Vagina (tissue), 2 donors: ENCODE measurements at places on chromosomes 6 and 20.

DNA sequence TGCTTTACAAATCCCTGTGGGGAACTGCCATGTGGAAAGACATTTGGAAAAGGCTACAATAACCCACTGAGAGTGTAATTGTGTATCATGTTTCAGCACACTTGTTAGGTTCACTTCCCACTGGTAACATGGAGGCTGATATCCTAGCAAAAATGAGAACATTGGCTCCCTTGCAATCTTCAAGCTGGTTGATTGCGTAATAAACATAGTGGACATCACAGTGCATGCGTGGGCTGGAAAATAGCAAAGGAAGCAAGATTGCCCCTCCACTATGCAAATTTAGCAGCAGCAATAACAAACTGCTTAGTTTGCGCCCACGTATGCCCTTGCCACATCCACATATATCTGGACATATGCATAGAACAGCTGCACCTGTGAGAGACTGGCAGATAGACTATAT is 410.2 kb downstream of the MEI4 start:
- DNase-seq = no peak

- no peak for DNase-seq
Observed at GRCh38 chr20:49505518-49505917, 23.1 kb upstream of the KCNB1 start.

DNA sequence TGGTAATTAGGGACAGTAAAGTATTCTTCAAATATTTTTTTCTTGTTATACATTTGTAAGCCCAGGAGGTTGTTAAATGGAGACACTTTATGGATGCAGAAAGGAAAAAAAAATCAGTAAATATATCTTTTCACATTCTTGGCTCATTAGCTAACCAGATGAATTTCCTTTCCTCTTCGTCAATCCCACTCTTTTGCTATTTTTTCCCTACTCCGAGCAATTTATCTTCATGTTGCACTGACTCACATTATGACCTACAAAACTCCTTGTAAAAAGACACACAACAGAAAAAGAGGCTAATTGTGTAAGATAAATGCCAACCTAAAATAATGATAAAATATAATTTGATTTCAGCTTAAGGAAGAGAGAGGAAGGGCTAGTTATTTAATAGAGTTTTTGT is 472.9 kb upstream of the ZNF337 start:
- DNase-seq = no peak

DNA sequence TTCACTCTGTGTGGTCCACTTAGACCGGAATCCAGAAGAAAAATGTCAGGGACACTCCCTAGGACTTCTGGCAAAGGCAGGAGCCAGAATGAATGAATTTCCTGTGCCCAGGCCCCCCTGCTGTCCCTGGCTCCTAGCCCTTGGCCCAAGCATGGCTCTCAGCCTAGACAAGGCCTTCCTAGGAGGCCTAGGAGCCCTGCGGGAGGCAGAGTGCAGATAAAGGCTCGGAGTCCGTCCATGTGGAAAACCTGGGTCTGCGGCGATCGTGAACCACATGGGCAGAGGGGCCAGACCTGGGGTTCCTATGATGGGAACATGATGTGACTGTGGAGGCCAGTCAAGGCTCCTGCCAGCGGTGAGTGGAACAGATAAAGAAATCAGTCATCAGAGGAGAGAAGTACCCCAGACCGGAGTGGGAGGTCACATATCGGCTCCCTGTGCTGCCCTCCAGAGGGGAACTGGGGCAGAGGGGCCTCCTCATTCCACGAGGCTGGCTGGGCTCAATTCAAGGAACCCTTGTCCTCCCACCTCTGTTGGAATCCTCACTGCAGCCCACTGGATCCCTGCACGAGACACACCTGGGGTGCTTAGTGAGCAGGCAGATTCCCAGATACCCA is 5.9 kb upstream of the VSTM2L start:
- no peak for DNase-seq

DNA sequence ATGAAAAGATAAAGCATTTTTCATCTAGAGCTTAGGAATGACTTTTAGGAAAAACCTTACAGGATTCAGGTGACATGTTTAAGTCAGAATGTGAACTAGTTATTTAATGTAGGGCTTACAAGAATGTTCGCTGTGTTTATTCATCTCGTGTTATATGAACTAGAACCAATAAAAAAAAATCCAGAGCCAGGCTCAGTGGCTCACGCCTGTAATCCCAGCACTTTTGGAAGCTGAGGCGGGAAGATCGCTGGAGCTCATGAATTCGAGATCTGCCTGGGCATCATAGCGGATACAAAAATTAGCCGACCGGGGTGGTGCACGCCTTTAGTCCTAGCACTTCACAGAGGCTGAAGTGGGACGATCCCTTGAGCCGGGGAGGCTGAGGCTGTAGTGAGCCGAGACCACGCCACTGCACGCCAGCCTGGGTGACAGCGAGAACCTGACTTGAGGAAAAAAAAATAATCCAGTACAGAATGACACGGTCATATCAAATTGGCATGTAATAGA is 46.3 kb downstream of the OR2B2 start:
- DNase-seq = no peak

GRCh38 chr6:121697921-121698320 is 262.5 kb downstream of the GJA1 start:
- DNase-seq = no peak

- DNase-seq = no peak
Observed at GRCh38 chr6:37779902-37780628, 39.5 kb upstream of the ZFAND3 start.

DNA sequence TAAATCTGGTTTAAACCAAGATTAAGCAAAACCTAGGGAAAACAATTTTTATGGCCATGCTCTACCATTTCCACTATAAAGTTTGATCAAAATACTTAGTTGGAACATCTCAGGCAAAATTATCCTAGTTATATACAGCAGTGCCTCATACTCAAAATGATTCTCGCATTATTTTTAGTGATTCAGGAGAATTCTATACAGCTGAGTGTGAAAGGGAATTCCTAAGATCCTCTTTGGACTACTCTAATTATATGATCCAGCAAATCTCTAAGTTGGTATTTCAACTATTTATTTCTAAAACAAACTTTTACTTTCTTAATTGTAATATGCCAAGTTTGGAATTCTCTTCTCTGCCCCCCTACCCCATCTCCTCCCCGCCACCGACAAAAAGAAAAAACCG is 8.6 kb downstream of the DTNBP1 start:
- DNase-seq = no peak

DNA sequence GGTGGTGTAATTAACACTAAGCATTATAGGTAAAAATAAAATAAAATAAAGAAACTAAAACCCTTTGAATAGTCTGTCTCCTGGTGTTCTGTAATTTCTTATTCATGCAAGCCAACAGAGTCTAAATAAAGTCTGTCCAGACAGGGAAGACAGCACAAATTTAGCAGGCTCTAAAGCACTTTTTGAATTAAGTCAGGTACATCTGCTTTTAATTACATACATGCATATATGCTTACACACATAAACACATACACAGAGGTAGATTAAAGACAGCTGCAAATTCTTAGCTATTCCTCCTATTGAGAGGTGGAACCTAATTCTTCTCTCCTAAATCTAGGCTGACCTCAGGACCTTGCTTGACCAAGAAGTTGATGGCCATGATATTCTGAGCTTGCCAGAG is 262.5 kb downstream of the PKHD1 start:
- no peak for DNase-seq

- no peak for DNase-seq
Observed at GRCh38 chr20:11676630-11677287, 240.9 kb upstream of the BTBD3 start.

DNA sequence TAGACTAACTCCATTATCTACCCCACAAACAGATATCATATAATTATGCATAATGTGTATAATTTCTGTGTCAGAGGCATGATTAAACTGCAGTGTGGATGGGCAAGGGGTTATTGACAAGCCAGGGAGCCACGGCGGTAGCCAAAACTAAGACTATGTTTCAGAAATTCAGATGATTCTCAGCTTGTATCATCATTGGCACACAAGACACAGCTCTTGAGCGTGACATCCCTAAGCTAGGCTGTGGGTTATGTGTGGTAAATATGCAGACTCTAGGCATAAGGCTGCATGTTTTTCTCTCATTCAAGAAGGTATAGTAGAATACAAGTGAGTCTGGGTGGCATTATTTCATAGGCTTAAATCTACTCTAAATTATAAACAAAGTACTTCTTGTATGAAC is 154.3 kb downstream of the KLHL32 start:
- no peak for DNase-seq

- DNase-seq = no peak
Observed at GRCh38 chr6:98514073-98514720, 320.2 kb upstream of the POU3F2 start.

GRCh38 chr6:113959235-113959634 is 11.7 kb downstream of the HDAC2 start:
- no peak for DNase-seq

- DNase-seq = no peak
Observed at GRCh38 chr6:2766767-2767656, 1.8 kb downstream of the WRNIP1 start.

GRCh38 chr6:125102411-125102810 is 51.2 kb upstream of the TPD52L1 start:
- no peak for DNase-seq

GRCh38 chr6:43795421-43795820 is 25.4 kb downstream of the VEGFA start:
- DNase-seq = no peak

- DNase-seq = peak; percentile 2
Observed at GRCh38 chr20:39660226-39660625, 698.1 kb downstream of the DHX35 start.

DNA sequence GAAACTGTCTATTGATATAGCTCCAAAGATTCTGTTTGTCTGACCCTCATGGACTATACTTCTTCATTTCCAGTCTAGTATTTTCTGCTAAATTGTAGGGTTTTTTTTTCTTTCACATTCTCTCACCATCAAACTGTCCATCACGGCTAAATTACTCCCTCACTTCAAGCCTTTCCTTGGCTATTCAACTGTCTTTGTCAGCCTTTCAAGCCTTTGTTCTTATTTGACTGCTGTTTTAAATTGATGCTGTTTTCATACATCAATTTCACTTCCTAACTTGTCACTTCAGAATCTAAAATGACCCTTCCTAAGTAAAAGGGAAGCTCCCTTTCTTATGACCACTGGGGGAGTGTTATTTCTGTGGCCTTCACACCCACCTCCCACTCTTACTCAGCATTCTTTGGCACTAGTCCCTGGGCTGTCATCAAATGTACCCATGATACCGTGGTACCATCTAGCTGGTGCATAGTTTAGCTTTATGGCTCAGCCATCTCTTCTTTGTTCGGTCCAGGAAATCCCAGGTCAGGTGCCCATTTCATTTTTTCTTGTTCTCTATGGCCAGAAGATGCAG is 8.6 kb downstream of the GJA1 start:
- DNase-seq = no peak

GRCh38 chr6:152356662-152357061 is 280.5 kb downstream of the SYNE1 start:
- no peak for DNase-seq

- DNase-seq = no peak
Observed at GRCh38 chr20:21571841-21572690, 58.2 kb upstream of the NKX2-2 start.

DNA sequence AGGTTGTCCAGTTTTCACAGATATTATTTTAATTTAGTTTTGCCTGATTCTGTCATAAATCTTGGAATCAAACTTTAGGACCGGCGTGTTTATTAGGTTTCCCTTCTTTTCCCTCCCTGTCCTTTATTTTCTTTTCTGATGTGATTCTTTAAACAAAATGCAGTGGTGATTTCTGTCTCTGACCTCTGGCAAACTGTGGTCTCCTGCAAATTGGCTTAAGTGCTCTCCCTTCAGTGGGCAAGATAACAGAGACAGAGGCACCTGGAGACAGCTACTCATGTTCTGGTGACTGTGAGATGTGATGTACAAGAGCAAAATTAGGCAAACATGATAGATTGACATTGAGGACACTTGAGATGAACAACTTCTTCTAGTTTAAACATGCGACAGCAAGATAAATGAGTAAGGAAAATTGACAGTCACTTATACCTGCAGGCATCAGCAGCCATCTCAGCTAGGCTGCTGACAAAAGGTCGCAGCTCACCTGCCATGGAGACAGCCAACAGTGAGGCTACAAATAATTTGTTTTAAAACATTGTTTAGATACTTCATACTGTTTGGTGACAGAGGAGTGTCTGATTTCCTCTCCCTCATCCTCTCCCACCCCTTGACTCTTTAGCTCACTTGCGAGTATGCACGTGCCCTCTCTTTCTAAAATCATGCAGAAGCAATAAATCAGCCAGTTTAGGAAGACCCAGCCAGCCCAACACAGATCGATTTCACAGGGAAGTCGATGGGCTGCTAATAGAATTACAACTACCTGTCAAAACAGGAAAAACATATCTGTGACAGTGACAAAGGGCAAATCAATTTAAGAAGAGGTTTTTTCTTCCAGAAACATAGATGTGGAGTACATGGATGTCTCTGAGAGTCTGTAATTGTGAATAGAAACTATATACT is 63.4 kb upstream of the MAP3K7 start:
- no peak for DNase-seq
